Stimulated activated CD8-positive, alpha-beta memory T cell treated with anti-CD3 and anti-CD28 coated beads, Interleukin-7, amount 100 ng/mL, for 24 hours (primary cell): ENCODE measurements at places on chromosomes 1 and 21.

DNA sequence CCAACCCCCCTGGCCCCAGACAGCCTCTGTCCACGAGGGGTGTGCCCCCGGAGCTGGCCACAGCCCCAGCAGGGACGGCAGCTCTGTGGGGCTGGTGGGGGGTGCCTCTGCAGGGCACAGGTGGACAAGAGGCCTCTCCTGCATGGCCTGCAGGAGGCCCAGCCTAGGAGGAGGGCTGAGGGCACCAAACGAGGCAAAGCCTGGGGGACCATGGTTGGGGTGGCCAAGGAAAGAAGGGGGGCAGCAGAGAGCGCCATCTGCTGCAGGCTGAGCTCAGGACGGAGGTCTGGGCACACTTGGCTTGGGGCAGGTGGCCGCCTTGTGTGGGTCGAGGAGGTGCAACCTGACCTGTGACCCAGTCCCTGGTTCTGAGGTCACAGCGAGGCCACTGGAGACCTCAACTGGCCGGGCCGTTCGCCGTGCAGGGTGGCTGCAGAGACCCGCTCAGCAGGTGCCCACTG lies 27.3 kb downstream of the RRP1 start:
- DNase-seq, result no peak

GRCh38 chr1:43558346-43558841 lies 27.7 kb downstream of the PTPRF start:
- DNase-seq, result no peak

- no peak for DNase-seq
Observed at GRCh38 chr1:18495635-18496034, 14.9 kb downstream of the KLHDC7A start.

GRCh38 chr1:200282497-200283122 lies 127.2 kb downstream of the ZNF281 start:
- no peak for DNase-seq

- DNase-seq, result no peak
Observed at GRCh38 chr1:38115682-38116202, 69.1 kb upstream of the POU3F1 start.

DNA sequence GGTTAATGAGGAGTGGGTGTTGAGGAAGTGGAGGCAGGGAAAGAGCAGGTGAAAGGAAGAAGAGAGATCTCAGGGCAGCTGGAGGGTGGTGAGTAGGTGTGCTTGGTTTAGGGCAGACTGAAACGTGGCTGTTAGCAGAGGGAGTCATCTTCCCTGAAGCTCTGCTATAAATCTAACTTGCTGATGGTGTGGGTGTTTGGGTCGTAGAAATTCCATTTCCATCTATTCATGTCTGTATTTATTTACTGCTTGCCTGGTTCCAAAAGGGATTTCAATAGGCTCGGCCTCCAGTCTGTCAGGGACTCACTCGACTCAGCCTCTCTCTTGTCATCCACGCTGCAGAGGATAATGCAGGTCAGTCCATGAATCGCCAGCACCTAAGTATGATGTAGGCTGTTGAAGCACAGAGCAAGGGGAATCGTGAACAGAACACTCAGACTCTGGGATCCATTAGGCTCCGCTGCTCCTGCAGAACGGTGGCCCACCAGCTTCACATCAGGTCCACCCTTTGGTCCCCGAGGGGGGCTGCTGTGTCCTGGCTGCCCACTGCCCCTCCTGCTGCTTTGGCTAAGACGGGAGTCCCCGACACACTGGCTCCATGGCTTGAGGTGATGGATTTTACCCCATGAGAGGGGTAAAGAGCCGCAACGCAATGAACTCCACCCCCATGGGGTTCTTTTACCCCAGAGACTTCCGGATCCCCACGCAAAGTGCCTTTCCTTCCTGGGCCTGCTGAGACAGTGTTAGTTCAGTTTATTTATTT lies 156.2 kb downstream of the RHOU start:
- no peak for DNase-seq

- no peak for DNase-seq
Observed at GRCh38 chr1:77545970-77546369, 136.5 kb downstream of the ZZZ3 start.

GRCh38 chr1:26477446-26478152 lies 5.4 kb downstream of the HMGN2 start:
- DNase-seq, result no peak

DNA sequence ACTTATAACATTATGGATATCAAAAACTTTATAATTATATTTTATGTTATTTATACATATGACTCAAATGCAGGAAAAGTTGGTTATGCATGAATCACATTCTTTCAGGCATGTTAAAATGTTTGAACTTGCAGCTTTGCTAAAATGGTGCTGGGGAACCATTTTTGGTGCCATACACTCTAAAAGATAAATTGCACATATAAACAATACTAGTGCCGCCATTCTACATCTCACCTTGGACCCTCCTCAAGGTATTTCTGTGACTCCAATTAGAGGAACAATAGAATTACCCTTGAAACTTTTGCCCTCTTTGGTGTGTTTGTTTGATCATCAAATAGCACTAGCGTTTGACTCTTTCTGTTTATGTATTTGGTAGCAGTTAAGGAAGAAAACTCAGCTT lies 997 bp downstream of the PRKACB start:
- DNase-seq, result no peak

DNA sequence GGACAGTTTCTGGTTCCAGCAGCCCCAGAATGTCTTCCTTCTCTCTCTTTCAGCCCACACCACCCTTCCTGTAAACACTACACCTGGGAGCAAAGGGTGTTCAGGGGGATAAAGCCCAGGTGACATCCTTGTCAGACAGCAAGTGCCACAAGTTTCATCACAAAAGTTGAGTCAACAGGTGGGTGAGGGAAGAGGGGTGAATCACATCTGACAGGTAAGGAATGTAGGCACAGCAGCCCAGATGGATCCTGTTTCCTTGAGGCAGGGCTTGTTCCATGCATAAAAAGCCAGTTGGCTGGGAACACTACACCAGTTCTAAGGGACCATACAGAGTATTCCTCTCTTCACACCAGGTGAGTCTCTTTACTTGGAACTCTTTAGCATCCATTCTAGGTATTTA lies at the start of gene SPRR1B:
SPRR1B (plus strand) TSS at position 309 of the 400 bp plus-strand sequence. CDS start 1,143 bp downstream, outside the sequence.
- no peak for DNase-seq

- DNase-seq, result no peak
Observed at GRCh38 chr1:18288722-18289121, 181.1 kb downstream of the IGSF21 start.

GRCh38 chr1:161351482-161351881 lies 16.2 kb downstream of the CFAP126 start:
- DNase-seq, result no peak

DNA sequence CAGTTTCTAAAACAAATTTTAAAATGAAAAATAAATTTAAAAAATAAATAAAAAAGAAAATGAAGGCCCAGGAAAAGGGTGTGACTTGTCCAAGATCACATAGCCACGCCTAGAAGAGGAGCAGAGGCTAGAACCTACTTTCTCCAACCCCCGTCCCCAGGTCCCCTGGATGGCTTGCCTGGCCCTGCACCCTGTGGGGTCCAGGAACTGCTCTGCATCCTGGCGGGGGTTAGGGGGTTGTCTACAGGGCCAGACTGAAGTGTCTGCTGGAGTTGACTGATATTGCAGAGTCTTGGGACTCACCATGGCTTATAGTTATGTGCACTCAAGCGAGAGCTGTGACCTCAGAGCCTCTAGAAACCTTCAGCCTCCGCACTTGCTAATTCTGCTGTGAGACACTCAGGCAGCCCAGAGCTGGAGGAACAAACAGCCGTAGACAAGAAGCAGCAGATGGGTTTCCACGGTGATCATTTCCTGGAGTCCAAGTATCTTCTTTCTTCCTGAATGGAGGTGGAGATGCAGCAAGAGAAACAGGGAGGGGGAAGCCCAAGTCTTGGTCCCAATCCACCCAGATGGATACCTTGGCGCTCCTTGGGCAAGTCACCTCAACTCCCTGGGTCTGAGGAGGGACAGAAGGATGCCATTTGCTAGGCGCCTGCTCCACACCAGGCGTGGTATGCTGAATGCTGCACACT lies 5.2 kb upstream of the EXTL1 start:
- DNase-seq, result no peak

GRCh38 chr1:2430592-2430973 lies 18.2 kb upstream of the PEX10 start:
- no peak for DNase-seq

DNA sequence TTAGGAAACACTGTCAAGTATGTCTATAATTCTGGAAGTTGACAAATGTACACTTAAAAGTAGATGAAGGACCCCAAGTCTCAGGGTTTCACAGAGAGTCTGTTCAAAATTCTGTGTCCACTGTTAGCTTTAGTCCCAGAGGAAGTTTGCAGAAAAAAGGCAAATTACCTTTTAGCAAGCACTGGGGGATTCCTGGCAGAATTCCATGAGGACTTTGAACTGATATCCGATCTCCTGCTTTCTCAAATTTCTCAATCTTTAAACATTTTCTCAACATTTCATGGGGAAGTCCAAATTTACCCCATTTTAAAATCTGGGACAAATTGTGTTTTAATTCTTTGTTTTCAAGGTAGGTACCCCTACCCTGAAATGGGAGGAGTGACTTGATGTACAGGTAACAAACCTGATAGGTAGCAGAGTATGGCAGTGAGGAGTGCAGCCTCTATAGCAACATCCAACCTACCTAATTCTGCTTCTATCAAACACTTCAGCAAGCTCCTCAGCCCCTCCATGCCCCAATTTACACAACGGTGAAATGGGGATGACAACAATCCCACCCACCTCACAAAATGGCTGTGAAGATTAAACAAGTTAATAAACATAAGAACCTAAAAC lies 344.9 kb downstream of the OMA1 start:
- DNase-seq, result no peak

GRCh38 chr21:32472890-32473765 lies 60.6 kb downstream of the EVA1C start:
- no peak for DNase-seq

- no peak for DNase-seq
Observed at GRCh38 chr1:51928896-51929295, 50.4 kb upstream of the NRDC start.

GRCh38 chr1:62229468-62229867 lies 34.8 kb downstream of the L1TD1 start:
- no peak for DNase-seq

GRCh38 chr1:63946866-63947491 lies 173.2 kb downstream of the ROR1 start:
- no peak for DNase-seq

DNA sequence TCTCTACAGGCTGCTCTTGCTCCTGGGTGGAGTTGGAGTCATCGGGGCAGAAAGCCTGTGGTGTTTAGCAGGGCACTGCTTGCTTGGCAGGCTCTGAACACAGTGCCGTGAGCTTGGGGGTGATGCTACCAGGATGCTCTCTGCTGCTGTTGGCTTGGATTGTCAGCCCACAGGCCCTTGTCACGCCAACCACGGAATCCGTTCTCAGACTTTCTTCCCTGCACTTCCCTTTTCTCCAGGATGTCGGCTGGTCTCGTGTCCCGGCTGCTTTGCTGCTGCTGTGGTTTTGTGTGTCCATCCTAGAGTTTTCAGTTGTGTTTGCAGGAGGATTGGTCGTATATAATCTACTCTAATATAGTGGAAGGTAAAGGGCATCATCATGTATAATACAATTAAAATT lies 44.4 kb upstream of the TTC34 start:
- no peak for DNase-seq

- no peak for DNase-seq
Observed at GRCh38 chr1:150309758-150310508, 11.4 kb upstream of the PRPF3 start.

- no peak for DNase-seq
Observed at GRCh38 chr1:179445593-179445992, 79.8 kb downstream of the AXDND1 start.

GRCh38 chr1:56435434-56436262 lies 143.7 kb downstream of the PLPP3 start:
- no peak for DNase-seq

- no peak for DNase-seq
Observed at GRCh38 chr1:69940816-69941215, 264.6 kb downstream of the LRRC40 start.

DNA sequence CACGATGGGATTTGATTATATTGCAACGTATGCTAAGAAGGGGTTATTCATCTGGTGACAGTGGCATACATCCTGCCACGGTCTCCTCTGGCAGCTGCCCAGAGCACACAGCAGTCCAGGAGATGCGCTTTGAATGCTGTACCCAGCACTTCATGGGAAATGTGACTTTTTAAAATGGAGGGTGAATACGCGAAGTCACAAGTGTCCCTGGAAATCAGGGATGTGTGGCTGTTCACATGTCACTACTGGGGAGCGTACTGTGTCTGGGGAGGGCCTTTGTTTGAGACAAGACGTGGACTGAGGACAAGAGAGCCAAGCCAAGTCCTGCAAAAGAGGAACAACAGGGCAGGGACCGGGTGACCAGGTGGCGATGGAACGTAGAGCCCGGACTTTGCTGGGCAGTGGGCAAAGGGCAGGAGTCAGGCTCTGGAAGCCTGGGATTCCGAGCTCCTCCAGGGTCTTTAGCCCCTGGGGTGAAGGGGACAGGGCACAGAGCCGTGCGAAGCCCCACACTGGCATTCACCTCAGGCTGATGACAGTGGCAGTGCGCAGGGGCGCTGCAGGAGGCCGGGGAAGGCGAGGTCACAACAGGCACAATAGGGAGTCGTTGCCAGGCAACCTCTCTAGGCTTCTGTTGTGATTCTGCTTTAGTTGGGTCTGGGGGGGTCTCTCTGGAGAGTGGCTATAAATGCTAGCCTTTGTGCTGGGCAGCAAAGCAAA lies 11.4 kb upstream of the ZBTB21 start:
- DNase-seq, result no peak

DNA sequence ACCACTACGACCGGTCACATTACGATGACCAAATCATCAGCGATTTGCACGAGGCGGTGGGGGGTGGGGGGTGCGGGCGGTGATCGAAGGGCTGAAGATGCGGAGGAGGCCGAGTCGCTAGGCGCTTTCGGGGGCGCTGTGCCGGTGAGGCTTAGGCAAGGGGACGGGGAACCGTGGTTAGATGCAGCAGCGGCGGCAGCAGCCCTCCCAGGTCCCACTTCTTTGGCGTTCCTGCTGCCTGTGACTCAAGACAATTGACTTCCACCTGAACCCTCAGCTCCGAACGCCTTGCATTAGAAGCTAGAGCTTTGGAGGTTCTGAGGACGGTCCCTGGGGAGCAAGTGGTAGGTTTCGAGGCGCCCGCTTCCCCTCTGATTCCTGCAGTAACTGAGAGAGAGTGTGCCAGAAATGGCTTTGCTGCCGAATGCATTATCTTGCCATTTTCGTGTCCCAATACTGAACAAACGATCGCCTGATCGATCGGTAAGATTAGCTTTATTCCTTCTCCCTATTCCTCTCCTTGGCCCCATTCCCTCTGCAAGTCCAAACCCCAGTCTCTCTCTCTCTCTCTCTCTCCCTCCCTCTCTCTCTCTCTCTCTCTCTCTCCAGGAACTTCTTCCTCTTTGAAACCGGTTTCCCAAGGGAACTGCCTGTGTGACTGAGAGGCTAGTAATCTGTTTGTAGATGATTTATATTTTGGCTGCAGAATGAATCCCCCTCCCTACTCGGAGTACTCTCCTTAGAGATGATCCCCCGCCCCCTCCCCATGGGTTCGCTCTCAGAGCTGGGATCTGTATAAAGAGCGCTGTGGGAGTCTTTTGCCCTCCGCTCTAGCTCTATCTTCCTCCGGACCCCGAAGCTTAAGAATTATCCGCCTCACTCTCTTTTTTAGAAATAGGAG lies 735 bp upstream of the BRINP3 start:
- no peak for DNase-seq

- DNase-seq, result no peak
Observed at GRCh38 chr1:203720242-203720641, 44.7 kb upstream of the LAX1 start.

- DNase-seq, result no peak
Observed at GRCh38 chr1:64759968-64760367, 15.1 kb downstream of the RAVER2 start.

- no peak for DNase-seq
Observed at GRCh38 chr1:235822685-235823084, 44.0 kb downstream of the LYST start.

- DNase-seq, result no peak
Observed at GRCh38 chr1:7826363-7826762, 26.5 kb downstream of the UTS2 start.
